Activated CD8-positive, alpha-beta memory T cell treated with anti-CD3 and anti-CD28 coated beads for 1 hour (primary cell): ENCODE measurements at places on chromosomes 11 and 22.
A peak's percentile ranks its signal among the peaks of the same experiment; 100 is the strongest.

DNA sequence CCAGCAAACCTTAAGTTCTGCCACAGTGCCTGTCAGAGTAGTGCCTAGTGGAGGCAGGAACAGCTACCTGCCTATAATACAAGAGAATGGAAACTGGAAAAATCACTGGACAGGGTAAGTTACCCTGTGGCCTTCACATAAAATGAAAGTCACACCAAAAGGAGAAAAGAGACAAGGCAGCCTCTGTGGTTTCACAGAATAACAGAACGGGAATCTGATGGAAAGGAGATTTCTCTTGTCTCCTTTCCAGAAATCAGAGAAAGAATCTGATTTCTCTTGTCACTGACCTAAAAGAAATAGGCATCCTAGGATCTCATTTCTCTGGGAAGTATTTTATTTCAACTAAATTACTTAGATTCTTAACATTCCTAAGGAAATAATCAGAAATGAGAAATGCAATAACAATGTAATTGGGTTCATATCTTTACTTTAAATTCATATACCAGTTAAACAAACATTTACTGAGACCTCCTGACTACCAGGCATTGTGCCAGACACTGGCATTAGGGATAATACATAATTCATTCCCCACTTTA, 41.6 kb downstream of the PRCP start:
- no peak for DNase-seq

DNA sequence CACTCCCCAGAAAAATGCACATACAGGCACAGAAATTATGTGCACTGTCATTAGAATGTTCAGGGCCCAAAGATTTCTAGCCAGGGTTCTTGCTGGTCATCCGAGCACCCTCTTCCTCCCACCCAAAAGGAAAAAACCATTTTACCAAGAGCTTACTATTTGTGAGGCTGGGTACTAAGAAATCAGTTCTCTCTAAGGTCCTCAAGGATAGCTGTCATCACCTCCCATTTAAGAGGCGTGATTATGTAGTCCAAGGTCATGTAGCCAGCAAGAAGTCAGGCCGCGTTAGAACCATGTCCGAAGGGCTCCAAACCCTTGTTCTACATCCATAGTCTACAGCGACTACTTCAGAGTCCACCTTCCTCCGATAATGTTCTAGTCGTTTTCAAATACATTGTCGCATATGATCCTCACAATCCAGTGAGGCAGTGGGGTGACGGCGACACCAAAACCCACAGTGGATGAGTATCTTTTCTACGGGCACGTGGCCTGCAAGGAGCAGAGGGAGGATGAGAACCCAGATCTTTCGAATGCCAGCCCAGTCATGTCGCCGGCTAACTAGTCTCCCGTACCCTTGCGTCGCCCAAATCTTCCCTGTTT, 634 bp downstream of the TIMM8B start:
- DNase-seq = no peak

GRCh38 chr11:113085446-113085845, 124.2 kb downstream of the NCAM1 start:
- DNase-seq = no peak

DNA sequence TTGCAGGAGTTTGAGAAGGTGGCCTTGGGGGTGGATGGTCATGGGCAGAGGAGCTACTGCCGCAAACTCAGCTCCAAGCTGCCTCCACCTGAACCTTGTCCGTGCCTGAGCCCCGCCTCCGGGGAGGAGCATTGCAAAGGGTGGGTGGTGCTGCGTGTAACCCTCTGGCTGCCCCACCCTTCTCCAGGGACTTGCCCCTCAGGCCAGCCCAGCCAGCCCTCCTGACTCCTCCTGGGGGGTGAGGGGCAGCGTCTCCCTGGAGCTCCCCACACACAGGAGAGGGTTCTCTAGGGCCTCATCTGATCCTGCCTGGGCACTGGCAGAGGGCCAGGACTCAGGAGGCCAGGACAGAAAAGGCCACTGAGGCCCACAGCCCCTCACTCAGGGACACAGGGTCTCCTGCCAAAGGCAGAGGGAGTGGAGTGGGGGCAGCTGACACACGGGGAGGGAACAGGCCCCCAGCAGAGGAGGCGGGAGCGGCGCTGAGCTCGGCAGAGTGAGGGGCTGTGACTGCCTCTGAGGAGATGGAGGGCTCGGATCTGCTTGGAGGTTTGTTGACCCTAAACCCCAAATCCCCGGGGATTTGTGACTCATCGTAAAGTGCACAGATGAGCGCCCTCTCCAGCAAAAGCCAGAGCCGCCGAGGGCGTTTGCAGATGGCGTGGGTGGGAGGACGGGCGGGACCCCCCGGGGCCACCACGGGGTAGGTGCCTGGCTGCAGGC, 12.8 kb downstream of the BRSK2 start:
- no peak for DNase-seq

GRCh38 chr11:134413043-134413825, 1.2 kb upstream of the B3GAT1 start:
- no peak for DNase-seq

DNA sequence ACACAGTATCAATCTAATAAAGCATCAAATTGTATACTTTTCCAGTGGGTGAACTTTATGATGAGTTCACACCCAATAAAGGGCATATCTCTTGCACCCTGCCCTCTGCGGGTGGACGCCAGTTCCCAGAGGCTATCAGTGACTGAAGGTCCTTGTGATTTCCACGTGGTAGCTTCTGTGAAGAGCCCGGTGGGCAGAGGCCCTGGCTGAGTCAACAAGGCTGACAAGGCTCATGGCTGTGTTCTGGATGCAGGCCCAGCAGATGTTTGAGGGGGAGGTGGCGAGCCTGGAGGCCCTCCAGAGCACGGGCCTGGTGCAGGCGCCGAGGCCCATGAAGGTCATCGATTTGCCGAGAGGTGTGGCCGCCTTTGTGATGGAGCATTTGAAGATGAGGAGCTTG, 71.4 kb downstream of the PIWIL3 start:
- DNase-seq = no peak

DNA sequence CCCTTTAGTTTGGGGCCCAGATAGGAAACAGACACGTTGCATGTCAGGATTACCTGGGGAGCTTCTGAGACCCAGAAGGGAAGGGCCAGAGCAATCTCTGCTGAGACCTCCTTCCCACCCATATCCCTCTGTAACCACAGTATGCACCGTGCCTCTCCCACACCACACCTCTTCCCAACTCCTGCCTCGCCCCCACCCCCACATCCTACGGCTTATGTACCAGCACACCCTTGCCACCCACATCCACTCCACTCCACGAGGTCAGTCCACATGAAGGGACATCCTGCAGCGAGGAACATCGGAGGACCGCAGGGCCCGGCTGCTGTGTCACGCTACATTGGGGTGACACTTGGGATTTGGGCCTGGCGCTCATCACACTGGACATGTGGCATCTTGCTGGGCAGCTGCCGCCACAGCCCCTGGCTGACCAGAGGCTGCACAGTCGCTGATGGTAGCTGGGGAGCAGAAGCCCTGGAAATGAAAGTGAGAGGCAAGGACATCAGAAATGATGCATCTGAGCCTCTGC, 118.3 kb upstream of the LMO1 start:
- DNase-seq = no peak

DNA sequence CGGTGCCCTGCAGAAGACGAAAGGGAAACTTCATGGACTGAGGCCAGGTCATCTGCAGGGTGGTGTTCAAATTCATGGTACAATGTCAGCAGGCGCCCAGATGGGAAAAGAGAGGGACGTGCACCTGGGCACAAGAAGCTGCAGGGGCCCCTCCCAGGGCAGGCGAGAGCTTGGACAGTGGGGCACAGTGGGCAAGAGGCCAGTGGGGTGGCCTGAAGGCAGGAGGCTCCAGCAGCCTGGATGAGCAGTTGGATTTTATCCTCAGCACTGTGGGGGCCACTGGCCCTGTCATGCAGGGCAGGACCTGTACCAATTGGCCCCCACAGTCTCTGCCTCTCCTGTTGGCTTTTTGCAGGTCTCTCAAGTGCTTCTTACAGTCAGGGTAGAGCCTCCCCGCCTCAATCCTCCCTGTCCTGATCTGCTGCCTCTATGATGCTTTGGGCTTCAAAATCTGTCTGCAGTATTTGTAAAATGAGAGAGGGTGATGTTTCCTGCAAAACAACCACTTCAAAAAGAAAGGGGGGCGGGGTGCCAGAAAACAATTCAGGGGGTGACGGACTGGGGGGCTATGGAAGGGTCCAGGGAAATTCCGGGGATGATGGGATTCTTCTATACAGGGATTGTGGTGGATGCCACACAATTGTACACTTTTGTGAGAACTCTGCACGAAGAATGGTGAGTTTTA, 1.7 kb upstream of the BID start:
- no peak for DNase-seq

DNA sequence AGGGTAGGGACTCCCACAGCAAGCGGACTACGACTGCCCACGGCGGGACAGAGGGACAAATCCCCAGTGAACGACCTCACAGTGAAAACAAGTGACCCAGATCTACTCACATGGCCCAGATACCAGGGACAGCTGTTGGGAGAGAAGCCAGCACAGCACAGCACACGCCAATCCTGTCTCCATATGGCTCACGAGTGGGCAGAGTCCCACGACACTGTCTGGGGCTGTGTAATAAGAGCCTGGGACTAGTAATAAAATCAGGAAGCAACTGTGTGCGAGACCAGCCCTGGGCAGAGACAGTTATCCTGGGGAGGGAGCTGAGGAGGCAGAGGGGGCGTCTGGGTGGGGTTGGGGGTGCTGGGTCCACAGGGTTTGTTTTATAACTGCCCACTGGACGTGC, 385.0 kb downstream of the CTTN start:
- DNase-seq = no peak

DNA sequence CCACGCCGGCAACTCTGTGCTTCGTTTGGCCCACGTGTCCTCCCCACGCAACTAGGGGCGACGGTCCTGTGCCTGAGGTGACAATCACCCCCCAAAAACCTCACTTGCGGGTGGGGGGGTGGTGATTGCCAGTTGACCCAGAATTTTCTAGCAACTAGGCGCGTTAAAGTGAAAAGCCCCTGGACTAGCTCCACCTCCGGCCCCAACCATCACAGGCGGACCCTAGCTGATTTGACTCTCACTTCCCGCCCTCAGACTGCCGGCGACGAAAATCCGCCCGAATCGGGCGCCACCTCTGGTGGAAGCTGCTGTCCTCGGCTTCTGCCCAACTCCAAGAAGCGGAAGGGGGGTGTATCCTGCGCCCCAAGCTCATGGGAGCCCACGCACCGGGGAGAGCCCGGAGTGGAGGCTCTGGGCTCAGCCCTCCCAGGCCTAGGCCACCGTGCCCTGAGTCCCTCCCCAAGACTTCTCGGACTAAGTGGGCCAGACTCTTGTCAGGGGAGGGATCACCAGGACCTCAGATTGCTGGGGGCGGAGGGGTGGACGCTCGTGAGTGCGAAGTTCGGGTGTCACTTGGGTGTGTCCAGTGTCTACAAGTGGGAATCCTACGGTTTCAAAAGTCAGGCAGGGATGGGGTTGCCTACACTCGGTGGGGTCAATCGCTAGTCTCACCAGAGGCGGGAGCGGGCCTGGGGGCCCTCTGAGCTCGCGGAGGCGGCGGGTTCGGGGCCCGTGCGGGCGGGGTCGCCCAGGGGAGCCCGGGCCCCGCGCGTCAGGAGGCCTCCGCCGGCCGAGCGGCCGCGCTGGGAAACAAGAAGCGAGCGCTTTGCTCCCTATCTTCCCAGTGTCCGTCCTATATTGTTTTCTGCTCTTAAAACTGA, 12.3 kb downstream of the PAX6 start:
- no peak for DNase-seq

- DNase-seq = no peak
Measured at GRCh38 chr11:128695539-128696221, 1.8 kb downstream of the FLI1 start.

- DNase-seq = no peak
Measured at GRCh38 chr22:31578171-31578570, 81.8 kb downstream of the SFI1 start.

- no peak for DNase-seq
Measured at GRCh38 chr11:2790568-2790921, 90.8 kb upstream of the KCNQ1OT1 start.

DNA sequence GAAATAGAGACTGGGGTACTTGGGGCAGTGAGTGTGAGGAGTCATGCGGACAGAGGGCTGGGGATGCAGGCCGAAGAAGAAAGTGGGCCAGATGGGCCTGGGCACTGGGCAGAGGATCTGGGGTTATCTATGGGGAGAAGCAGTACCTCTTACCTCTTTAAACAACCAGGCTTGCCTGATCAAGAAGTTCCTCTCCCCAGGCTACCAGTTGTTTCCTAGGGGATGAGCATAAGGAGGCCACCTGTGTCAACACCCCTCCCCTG, 98.4 kb upstream of the PITPNB start:
- no peak for DNase-seq

DNA sequence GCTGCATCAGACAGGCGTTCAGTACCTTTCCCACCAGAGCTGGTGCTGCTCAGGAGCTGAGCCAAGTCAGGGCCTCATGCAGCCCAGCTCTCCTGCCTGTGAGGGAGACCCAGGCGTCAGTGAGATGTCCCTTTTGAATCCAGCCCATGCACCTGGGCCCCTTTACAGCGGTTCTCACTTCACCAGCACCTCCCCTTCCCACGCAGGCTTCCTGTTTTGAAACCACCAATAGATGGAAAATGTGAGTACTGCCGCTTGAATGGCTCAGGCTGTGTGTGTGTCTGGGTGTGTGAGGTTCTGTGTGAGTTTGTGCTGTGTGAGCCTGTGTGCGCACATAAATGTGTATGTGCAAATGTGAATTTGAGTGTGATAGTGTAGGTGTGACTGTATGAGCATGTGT, 88.4 kb downstream of the UBASH3B start:
- DNase-seq = peak; percentile 53

GRCh38 chr11:108483163-108483562, 15.0 kb downstream of the POGLUT3 start:
- DNase-seq = no peak

GRCh38 chr22:47124451-47124881, 362.0 kb downstream of the TBC1D22A start:
- no peak for DNase-seq

- DNase-seq = no peak
Measured at GRCh38 chr11:17767301-17767885, 32.8 kb downstream of the KCNC1 start.

GRCh38 chr11:4619514-4619913, 11.5 kb upstream of the TRIM68 start:
- DNase-seq = no peak

- DNase-seq = no peak
Measured at GRCh38 chr11:77096591-77097019, 6.0 kb upstream of the OMP start.
